Stimulated activated CD4-positive, alpha-beta T cell treated with anti-CD3 and anti-CD28 coated beads, Interleukin-4, amount 100 ng/mL, for 48 hours (primary cell): ENCODE measurements at places on chromosomes 3 and 15.

GRCh38 chr3:98812851-98813374 is 49.8 kb downstream of the ST3GAL6 start:
- DNase-seq: no peak

DNA sequence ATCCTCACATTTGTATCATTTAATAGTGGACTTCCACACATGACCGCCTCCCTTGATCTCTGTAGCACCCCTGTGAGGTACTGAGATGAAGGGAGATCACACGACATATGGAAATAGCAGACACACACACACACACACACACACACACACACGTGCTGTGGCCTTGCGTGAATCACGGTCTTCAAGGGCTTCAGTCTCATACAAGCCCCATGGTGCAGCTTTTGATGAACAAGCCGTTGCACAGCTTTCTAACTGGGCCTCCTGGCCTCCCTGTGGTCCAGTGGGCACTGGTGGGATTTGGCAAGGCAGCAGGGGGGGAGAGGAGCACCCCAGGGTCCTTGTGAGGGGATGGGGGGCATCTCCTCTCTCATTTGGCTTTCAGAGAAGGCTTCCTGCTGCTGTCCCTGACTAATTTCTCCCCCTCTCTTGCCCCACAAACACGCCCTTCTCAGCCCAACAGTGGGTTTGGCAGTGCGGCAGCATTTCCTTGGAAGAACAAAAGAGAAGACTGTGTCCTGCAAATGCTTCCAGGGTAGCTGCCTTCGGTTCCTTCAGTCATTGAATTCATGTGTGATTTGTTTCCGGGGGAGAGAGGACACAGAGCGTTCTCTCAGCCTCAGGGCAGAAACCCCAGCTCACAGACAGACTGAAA is 98.7 kb downstream of the SMAD6 start:
- no peak for DNase-seq

DNA sequence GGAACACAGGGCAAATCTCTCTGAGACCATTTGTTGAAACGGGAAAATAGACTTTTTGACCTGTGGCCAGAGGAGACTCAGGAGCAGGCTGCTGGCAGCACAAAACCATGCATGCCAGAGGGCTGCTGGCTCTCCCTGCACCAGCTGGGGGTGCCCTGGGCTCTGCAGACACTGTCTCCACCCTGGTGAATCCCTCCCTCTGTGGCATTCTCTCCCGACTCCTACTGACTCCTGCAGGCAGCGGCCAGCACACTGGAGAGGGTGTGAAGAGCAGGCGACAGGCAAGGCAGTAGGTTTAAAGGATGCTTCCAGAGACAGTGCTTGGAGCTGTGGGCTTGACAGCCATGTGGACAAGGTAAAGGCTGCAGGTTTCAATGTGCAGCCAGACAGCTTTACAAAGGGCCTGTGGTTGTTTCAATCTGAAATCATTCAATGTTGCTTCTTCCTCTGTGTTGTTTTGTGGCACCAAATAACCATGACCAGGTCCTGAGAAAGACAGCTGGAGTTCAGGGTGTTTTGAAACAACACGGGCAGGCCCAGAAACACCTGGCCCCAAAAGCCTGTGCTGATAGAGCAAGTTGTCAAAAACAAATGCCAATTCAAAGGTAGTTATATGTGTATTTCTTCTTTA is 431.0 kb upstream of the ATP10A start:
- no peak for DNase-seq

DNA sequence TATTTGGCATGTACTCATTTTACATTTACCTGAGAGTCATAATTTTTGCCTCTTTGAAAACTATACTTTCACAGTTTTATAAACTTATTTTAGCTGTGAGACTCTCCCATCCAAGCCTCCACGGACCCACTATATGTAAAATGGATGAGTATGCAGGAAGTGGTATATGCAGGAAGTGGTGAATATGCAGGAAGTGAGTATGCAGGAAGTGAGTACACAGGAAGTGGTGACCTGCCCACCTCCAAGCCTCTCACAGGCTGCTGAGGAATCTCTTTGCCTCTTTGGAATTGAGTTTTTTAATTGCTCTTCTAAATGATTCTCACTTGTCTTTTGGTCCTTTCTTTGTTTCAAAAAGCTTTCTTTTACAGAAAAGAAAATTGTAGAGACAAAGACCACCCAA is 85.2 kb downstream of the KBTBD8 start:
- peak; percentile 5 for DNase-seq

GRCh38 chr3:17234382-17234781 is 349.6 kb downstream of the PLCL2 start:
- no peak for DNase-seq

DNA sequence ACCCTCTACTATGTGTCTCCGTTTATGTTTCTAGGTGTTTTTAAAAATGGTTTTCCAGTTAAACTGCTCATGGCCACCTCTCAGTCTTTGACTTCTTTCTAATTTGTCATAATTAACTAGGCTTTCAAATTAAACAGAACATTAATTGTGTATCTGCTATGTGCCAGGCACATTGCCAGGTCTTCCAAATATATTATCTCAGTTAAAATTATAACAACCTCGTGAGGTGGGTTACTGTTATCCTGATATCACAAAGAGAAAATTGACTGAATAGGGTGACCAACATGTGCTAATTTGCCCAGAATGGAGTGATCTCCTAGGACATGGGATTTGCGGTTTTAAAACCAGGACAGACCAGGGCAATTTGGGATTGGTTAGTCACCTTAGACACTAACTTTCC is 222.4 kb upstream of the TLE3 start:
- DNase-seq: no peak

DNA sequence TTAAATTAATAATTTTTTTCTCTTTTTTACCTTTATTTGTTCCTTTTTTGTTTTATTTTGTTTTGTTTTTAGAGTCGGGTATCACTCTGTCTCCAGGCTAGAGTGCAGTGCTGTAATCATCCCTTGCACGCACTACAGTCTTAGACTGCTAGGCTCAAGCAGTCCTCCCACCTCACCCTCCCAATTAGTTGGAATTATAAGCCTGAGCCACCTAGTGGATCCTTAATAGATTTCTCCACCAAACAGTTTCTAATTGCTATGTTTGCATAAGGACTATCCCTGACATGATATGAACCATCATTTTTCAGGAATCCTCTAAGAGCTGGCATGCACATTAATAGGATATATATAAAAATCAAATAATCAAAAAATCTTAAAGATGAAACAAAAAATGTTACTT is 993.2 kb downstream of the OTOL1 start:
- no peak for DNase-seq

DNA sequence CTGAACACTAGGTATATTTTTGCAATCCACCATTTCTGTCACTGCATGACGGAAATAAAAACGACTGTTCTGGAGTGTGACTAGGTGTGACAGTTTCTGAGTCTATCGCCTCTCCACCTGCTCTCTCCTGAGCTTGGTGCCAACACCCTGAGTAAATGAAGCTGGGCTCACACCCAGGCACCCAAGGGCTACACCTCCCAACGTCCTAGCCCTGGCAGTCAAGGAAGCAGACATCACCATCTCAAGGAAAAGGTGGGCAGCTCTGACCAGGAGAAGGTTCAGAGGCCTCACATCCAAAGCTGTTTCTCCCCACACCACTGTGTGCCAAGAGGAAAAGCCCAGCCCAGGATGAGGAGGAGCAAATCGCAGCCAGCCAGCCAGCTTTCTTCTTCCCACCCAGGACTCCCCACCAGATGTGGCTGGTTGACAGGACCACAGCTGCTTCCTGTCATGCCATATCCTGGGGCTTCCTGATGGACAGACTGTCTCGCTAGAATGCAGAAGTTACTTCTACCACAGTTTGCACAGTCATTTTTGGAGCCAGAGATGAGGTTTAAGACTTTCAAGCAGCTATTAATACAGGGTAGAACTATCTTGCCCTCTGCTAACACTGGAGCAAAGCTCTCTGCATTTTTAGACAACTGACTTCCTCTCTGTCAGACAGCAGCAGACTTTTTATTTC is 3.3 kb downstream of the SCAMP2 start:
- DNase-seq: no peak

- DNase-seq: no peak
Measured at GRCh38 chr3:113728661-113729060, 17.4 kb downstream of the NAA50 start.

DNA sequence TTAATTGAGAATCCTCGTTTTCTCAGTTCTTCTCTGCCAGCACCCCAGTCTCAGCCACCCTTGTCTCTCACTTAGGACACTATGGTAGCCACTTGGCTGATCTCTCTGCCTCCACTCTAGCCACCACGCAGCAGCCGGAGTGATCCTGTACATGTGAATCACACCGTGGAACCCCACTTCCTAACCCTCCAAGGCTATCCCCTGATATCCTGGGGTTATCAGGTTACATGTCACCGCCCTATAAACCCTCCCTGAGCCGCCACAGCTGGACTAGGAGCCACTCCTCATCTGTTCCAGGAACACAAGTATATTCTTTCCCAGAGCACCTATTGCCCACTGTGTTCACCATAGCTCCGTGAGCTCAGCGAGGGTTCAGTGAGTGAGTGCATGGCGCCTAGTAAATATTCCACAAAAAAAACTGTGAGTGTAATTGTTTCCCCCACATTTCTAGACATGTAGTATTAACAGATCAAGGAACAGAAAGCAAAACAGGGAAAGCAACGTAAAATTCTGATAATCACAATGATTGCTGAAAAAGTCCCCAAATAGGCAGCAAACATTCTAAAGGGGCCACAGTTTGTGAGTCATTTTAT is 661 bp upstream of the PARP14 start:
- no peak for DNase-seq

- no peak for DNase-seq
Measured at GRCh38 chr15:85430406-85431204, 50.2 kb downstream of the AKAP13 start.

DNA sequence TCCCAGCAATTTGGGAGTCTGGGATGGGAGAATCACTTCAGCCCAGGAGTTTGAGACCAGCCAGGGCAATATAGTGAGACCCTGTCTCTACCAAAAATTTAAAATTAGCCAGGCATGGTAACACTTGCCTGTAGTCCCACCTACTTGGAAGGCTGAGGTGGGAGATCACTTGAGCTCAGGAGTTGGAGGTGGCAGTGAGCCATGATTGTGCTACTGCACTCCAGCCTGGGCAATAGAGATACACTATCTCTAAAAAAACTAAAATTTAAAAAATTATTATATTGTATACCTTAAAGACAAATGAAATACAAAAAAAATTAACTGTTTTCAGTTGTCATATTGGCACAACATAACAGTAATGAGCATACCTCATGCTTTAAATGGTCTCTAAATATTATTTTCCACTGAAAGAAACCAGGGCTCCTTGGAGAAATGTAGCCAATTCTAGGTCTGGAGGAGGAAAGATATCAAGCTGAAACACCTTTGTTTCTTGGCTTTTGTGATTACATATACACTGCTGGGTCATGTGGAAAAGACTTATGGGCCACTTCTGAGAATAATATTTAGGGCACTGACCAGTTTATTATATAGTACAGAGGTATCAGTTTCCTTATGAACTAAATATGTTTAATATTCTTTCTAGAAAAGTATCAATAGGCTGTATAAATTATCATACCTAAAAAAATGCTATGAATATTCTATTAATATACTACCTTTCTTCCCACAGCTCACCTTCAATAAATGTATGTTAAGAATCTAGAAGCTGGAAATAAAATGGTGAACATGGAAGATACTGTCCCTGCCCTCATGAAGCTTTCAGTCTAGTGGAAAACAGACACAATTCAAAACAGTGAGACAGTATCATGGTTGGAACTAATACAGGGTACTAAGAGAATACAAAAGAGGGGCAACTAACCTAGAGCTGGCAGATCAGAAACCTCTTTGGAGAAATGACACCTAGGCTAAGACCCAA is 119.5 kb downstream of the TMCC1 start:
- no peak for DNase-seq

GRCh38 chr3:125079675-125080045 is 23.9 kb upstream of the HEG1 start:
- DNase-seq: no peak

DNA sequence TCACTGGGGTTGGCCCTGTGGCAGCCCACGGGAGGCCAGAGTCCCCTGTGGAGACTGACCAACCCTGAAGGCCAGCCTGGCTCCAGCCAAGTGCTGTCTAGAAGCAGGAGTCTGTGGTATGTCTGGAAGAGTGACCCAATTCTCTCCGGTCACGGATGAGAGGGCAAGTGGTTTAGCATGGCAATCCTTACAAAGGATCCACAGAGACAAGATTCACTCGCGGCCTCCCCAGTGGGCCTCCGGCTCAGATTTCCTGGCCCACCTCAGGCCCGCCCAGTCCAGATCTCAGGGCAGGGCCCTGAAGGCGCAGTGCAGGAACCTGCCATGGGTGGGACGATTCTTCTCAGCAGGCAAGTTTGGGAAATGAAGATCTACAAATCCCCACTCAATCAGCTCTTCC is 5.0 kb upstream of the BCL2L10 start:
- no peak for DNase-seq

DNA sequence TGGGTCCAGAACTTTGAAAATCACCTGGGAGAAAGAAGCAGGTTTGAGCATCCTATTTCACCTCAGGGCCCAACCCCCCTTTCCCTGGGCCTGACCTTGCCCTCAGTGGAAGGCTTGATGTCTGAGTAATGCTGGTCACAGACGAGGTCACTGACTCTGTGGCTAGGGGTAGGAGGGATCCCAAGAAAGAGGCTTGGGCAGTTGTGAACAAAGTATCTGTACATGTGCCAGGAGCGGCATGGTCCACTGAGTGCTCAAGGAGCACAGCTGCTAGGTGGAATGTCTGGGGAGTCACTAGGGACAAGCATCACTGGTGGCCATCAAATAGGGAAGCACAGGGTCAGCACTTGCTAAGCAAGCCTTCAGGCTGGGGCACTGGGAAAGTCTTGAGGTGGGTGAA is 7.3 kb downstream of the CCDC71 start:
- DNase-seq: no peak
